T-helper 9 cell (primary cell): ENCODE measurements at places on chromosomes 12 and 14.

DNA sequence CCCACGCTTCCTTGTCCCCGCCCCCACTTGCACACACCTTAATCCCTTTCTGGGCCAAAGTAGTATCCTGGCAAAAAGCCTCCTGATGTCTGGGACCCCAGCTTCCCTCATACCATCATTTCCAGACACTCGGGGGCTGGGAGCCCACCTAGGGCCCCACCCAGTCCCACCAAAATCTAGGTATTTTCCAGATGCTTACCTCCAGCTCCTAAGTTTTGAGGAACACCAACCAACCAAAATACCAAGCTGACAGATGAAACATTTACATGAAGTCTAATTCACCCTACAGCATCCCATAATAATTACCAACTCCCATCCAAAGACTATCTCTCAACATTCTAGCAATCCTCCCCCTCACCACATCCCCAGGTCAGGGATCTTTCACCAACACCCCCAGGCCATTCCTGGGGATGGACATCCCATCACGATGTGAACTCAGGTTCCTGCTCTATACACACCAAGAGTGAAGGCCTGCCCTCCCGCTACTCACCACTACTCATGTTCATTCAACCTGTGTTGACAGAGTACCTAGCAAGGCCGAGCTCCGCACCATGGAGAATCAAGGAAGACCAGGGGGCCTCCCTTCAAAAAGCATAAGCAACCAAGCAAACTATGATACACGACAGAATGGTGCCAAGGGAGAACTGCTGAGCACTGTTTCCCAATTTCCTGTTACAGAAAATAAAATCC is 1.6 kb upstream of the CHD4 start:
- DNase-seq = peak; percentile 18

DNA sequence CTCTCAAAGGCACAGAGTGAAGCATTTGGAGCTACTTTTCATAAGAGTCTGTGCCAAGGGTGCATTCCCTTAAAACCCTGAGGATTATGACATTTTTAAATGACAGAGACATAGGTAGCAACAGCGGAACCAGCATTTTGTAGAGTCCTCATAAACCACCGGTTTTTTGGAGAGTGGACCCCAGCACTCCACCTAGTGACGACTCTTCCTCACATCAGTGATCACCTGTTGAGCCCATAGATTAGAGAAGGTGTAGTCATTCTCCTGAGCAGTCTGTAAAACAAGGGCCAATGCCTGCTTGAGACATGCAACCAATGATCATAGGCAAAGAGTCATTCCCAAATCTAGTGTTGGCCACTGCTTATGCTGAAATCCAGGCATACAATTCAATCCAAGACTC is 399.1 kb downstream of the GXYLT1 start:
- DNase-seq = no peak

DNA sequence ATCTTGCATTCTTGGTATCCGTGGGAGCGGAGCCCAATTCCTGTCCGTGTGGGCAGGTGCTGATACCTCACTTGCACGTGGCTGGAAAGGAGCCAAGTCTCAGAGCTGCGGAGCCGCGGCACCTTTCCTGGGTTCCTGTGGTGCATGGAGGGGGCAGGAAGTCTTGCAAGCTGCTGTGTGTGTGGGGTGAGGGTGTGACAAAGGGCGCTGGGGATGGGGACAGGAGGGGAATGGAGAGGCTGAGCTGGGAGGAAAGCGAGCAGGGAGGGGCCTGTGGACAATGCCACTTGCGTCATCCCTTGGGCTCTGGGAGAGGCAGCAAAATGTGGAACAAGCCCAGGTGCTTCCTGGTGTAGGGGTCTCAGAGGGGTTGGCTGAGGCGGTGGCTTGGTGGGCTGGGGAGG is 86.7 kb downstream of the CALM1 start:
- peak; percentile 18 for DNase-seq

- no peak for DNase-seq
Observed at GRCh38 chr12:89649820-89650219, 58.8 kb downstream of the ATP2B1 start.

DNA sequence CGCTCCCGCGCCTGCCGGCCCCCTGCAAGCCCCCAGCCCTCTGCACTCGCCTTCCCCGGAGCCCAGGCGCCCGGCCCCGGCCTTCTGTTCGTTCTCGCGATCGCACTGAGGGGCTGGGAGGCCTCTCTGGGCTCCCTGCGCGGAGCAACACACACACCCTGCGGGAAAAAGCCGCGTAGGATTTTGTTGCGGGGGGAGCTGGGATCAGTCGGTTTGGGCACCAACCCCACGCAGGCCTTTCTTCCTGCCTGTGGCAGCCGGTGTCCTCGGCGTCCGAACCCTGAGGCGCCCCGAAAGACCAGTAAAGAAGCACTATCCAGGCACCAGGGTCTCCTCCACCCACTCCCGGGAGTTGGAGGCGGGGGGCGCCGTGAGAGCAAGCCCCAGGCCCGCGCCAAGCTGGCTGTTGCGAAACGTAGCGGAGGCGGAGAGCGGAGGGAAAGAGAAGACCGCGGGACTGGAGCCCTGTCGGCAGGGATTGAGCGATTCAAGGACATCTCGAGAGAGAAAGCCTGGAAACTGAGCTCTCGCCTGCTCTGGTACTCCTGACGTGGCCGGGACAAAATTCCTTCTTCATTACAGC is 1.9 kb upstream of the HOXC5 start:
- DNase-seq = no peak

DNA sequence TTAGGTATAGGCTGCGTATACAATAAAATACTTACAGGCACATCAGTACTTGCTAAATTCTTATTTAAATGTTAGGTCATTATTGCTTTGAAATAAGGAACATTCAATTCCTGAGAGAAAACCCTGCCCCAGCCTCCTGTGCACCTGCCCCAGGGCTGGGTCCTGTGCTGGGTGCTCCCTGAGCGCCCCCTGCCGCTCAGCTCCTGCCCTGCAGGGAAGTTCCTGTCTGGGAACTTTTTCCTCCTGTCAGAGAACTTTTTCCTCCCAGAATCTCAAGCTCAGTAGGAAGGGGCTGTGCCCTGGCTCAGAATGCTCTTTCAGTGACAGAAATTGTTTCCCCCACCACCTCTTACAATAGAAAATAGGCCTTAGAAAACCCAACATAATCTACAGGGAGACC is 751.1 kb downstream of the TMEM121 start:
- peak; percentile 35 for DNase-seq

GRCh38 chr12:62915204-62915529 is 19.8 kb downstream of the PPM1H start:
- DNase-seq = no peak

DNA sequence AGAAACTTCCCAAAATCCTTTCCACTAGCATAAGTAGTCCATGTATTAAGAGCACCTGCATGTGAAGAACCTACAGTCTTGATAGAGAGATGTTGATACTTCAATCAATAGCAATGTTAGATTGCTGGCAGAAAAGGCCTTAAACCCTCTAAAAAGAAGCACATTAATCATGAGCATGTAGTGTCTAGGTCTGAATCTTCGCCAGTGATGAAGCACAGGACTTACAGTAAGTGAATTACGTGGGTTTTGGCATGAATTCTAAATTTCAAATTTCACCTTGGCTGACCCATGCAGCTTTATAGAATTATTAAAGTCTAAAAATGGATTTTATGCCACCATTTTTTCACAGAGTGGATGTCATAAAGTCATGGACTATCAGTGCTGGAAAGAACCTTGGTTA is 791.6 kb upstream of the NOVA1 start:
- DNase-seq = no peak

DNA sequence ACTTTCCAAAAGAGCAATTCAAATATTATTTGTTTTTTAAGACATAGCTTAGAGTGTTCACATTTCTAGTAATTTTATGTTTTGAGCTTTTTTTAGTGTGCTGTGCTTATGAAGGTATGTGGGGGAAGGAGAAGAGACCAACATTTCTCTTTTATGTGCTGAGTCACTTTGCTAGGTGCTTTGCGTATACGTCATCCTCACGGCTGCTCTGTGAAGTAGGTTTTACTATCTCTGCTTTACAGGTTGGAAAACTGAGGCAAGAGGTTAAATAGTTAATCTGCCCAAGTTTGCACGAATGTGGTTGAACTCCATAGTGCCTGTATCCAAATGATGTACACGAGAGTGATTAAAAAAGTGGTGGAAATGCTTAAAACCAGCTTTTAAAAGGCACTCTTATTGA is 75.9 kb downstream of the AEBP2 start:
- no peak for DNase-seq

DNA sequence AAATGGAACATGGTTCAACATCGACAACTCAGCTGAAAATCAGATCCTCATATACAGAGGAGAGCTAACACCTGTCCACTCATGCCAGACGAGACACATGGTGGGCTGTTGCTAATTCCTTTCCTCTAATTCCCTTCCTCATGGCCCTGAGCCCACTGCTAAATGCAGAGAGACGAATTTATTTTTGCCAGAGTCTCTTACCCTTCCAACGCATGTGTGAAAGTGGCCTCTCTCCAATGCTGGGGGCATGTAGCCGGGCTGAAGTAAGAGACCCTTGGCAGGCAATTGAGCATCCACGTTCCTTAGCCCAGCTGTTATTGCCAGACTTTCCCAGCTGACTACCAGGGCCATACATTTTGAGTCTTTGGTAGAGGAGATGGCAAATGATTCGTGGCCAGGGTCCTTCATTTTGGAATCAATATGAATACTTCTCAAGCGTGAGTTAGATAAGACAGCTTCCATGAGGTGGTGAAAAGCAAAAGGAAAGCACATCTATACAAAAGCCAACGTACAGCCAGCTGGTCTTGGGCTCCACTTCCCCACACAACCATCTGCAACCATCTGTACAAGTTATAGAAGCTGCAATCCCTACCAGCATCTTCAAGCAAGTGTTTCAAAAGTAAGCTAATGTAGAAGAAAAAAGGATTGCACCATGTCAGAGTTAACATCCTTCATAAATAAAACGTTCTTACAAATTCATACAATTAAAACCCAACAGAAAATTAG is 28.6 kb downstream of the CORO1C start:
- no peak for DNase-seq

- no peak for DNase-seq
Observed at GRCh38 chr12:90969346-90969745, 14.4 kb upstream of the CCER1 start.
